ACHN (cell line): ENCODE measurements at places on chromosomes 1 and 21.

DNA sequence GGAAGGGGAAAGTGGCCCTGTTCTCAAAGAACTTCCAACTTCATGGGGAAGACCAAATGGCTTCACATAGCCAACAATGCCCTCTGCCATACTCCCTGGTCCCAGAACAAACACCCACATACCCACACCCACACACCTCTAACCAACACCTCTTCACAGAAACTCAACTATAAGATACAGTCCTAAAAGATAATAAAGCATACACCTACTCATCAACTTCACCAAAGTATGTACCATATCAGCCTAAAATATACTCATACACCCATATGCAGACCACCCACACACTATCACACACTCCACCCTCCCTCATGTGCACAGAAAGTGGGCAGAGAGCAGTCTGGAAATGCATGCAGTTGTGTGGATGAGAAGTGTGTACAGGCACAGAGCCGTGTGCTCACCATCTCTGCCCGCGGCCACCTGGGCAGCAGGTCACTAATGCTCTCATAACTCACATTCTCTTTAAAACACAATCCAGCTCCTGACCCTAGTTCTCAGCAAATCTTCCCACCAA, 27.7 kb downstream of the IQGAP3 start:
- DNase-seq: no peak

- no peak for DNase-seq
These were observed 351.0 kb upstream of the VAMP3 start for GRCh38 chr1:7420098-7420445.

DNA sequence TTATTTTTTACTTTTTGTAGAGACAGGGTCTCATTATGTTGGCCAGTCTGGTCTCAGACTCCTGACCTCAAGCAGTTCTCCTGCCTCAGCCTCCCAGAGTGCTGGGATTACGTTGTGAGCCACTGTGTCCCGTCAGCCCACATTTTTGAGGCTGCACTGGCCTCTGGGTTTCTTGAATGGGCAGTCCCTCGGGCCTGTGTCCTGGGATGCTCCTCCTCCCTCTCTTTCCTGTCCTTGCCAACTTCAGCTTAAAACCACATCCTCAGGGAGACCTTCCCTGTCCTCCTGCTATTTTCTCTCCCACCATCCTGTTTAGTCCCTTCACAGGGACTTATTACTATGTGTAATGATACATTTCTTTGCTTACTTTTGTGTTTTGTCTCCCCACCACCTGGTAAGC, 31.4 kb upstream of the LYST start:
- no peak for DNase-seq

DNA sequence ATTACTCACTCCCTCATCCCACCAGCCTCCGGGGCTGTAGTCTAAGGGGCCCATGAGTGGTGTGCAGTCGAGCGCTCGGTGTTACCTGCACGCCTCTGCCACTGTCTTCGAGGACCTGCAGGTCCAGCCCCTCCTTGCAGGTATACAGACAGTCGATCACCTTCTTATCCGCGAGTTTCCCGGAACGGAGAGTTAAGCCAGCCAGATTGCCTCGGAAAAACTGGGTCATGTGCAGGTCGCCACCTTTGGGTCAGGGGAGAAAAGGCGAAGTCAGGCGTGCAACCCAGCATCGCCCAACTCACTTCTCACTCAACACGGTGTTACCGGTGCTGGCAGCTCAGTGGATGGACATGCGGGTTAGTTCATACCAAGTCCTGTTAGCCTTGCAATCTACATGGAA, 84.3 kb downstream of the PIK3CD start:
- DNase-seq: no peak

- DNase-seq: no peak
These were observed 270.1 kb downstream of the ASTN1 start for GRCh38 chr1:176894450-176894849.

DNA sequence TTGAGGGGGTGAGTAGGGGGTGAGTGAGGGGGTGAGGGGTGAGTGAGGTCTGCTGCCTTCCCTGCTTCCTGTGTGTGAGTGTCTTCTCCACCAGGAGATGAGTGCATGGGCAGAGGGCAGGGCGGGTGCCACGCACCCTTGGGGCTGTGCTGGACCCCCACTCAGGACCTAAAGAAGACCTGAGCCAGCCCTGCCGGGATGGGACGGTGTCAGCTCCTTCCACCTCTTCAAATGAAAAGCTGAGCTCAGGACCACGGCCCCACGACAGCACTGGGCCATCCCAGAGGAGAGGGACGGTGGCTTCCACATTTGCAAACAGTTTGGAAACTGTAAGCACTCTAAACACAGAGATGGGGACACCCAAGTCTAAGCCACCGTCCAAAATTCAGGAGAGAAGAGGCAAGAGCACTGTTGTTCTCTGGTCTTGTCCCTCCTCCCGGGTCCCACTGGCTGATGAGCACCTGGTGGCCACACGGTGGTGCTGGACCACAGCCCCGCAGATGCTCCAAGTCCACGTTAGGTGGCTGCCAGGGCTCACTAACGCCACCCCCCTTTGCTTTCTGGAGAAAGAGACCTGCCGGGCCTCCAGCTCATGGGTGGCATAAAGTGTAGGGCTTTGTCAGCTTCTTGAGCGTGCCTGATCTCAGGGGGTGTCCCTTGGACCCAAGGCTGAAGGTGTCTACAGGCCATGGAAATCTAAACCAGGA, 32.1 kb downstream of the TMPRSS2 start:
- no peak for DNase-seq

- peak; percentile 12 for DNase-seq
These were observed 6.4 kb downstream of the PTGFR start for GRCh38 chr1:78497201-78497600.

GRCh38 chr21:32572574-32573420, 12.5 kb downstream of the TCP10L start:
- no peak for DNase-seq

- DNase-seq: no peak
These were observed 114.5 kb downstream of the KIAA0319L start for GRCh38 chr1:35442734-35443133.

DNA sequence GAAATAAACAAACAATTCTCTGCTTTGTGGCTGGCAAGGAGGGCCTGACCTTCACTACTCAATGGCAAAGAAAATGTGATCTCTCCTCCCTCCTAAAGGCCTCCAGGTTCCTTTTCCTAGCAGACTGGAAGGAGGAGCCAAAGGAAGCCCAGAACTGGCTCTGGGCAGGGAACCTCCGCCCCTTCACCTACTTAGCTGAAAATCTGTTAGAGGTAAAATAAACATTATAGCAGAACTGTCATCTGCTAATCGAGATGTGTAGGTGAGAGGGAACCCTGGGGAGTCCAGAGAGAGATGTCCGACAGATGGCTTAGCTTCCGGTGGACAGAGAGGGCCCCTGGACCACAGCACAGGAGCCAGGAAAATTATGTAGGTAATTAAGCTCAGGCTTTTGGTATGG, 75.2 kb upstream of the KCNA3 start:
- no peak for DNase-seq

- no peak for DNase-seq
These were observed 4.0 kb downstream of the HYI start for GRCh38 chr1:43449708-43450069.

DNA sequence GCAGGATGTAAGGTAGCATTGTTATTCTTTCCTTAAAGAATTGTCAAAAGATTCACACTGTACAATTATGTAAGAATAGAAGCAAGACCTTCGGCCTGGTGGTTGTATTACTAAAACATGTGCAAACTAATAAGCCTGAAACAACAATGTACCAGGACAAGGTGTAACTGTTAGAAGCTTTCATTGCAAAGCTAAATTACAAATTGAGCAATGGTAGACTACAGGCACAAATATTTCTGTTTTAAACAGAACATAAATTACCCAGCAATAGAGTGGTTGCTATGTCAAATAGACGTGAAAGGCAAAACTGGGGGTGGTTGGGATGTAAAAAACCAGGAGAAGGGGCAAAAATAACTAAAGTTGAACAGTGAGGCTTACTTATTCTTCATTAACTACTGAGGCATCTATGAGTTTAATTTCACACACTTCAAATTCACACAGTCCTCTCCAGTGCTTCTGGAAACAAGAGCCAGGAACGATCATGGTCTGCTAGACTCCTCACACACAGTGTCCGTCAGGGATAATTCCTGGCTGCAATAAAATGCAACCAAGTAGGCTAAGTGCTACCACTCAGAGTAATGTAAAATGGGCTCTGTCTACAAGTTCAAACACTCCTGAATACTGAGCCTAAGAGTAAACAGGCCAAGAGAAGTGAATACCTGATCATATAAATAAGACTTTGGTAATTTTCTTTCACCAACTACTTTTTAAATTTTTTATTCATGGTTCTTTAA, 39.3 kb upstream of the C1orf198 start:
- DNase-seq: no peak

DNA sequence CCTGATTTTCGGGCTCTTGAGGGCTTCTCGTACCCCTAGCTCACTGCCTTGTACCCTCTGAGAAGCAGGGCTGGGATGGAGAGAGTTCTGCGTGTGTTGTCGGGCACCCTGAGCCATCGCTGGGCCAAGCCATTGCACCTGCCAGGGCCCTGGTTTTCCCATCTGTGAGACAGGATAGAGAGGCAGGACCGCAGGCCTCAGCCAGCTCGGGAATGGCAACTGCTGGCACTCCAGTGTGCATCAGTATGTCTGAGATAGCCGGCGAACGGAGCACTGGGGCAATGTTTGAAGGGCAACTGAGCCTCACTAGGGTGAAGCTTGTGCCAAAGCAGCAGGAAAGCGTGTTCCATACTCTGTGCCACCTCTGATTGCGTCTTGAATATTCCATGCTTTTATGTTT, 66.9 kb downstream of the TENT5C start:
- no peak for DNase-seq

DNA sequence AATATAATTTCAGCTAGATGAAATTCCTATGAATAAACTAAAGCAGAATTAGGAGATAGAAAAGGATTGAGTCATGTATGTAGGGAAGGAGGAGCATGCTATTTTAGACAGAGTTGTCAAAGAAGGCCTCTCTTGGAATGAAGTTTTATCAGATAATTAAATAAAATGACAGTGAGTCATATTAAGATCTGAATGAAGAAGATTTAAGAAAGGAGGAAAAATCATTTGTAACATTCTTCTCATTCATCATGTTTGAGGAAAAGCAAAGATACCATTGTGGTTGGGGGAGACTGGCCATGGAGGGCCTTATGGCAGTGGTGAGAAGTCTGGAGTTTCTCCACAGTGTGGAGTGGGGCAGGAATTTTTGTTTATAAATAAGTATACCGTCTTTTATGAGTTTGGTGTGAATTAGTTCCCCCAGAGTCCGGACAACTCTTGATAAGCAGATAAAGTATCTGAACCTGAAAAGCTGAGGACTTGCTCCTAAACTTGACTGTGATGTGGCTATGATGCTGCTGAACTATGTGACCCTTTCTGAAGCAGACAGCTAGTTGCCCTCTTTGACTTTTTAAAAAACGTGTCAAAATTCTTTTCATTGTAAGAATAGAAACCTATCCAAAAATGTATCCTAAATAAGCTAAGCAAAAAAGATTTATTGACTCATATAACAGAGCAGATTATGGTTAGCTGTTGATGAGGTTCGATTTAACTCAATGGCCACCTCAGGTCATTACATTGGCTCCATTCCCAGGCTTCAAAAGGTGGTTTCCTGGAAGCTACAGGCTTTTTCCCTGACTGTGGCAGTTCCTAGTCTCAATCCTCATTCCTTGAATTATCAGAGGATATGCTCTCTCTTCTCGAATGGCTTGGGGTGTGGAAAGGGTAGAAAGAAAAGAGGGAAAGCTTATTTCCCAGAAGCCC, 90.8 kb downstream of the LHX9 start:
- no peak for DNase-seq

DNA sequence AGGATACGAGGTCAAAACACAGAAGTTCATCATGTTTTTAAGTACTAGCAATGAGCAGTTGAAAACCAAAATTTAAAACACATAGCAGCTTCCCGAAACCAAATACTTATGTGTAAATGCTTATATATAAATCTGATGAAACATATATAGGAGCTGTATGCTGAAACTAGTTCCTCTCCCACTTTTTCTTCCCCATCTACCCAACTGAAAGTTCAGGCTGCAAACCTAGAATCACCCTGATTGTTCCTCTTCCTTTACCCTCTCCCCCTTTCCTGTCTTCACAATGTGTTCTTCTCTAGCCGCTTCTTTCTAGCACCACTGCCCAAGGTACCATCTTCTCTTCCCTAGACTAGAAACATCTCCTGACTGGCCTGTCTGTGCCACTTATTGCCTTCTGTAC, 90.6 kb downstream of the ST3GAL3 start:
- no peak for DNase-seq

DNA sequence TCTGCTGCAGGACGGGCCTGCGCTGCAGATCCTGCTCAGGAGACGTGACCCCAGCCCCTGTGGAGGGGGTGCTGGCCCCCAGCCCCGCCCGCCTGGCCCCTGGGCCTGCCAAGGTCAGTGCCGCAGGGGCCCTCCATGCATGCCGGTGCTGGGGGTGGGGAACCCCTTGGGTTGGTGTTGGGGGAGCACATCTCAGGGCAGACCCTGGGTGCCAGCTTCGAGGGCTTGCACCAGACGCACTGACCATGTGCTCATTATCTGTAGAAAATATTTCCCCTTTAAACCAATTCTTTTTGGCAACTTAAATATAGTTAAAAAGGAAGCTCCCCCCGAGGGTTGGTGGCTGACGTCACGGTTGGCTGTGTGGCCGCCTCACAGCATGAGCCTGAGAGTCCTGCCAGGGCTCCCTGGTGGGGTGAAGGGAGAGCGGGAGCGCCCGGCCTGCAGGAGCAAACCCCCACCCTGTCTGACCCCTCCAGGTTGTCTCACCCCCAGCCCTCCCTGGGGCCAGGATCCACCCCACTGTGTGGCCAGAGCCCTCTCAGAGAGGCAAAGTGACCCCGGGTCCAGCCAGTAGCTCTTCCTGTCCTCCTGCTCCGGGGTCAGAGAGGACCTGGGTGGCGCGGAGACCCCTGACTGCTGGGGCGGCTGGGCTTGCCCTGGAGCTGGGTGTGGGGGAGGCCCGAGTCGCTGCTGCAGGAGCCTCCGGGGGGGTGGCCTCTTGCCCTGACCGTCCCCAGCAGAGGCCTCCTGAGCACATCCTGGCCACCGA, 5.3 kb upstream of the PFKL start:
- DNase-seq: peak; percentile 18

DNA sequence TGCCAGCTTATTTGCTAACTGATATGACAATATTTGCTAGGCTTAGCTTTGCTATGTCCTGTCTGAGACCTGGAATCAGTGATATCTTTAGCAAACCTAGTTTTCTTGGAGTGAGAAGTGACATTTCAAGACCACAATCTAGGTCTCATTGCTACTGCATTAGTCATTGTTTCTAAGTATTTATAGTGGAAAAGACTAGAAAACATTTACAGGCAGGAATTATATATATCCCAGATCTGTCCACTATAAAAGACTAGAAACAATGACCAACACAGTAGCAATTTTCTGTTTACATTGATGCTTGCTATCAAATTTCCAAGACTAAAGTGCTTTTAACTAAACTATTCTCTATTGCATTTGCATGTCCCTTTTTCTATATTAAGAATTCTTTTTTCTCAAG, 5.0 kb upstream of the RGS18 start:
- peak; percentile 70 for DNase-seq
